ENCODE measurements at places on chromosomes 2 and 18.

DNA sequence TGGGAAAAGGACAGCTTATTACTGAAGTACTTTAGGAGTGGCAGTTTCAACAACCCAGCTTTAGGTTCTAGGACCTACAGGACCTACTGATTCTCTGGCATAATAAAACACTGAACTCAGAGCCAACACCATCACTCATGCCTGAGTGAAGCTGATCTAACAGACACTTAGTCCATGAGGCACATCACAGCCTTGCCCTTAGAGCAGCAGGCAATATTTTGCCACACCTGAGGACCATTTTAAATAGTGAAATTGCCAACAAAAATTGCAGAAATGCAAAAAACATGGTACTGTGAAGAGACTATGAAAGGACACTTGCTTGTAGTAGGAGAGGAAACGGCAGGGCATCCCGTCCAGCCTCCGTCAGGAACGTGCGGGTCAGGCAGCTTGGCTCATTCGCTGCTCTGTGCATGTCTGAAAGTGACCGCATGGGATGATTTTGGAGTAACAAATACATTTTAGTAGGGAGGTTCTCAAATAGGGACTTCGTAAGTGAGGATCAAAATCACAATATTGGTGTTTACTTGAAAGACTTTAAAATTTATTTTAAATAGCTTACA, 18.1 kb downstream of the CNOT11 start:
- DNase-seq, result no peak

- no peak for DNase-seq
These were observed 109.1 kb downstream of the RTP5 start for GRCh38 chr2:241978670-241979069.

DNA sequence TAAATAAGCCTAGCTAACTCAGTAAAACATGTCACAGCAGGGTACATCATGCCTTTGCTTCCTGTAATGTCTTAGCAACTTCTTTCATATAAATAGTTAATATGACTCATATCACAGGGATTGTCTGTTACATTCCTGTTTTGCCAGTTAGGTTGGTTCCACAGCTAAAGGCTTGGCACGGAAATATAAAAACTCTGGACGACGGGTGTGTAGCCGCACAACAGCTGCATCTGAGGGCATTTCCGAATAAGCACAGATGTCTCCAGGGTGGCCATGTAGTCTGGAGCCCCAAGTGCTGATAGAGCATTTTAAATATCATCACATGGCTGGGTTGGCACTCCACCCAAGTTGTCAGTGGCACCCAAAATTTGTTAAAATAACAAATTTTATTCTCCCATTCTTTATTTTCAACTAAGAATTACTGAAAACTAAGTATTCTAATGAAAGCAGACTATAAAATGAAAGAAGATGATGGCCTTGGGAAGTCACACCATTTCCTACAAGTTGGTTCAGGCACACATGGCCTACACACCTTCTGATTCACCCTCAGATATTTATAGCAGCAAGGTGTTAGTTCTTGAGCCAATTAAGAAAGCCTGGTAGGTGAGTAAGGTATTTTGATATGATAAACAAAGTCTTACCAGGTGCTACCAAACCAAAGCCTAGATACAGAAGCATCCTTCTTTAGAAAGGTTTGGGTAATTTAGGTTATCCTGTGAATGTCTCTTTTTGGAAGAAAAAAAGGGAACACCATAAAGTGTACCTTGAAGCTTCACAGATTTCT, 61.8 kb upstream of the STK17B start:
- no peak for DNase-seq

DNA sequence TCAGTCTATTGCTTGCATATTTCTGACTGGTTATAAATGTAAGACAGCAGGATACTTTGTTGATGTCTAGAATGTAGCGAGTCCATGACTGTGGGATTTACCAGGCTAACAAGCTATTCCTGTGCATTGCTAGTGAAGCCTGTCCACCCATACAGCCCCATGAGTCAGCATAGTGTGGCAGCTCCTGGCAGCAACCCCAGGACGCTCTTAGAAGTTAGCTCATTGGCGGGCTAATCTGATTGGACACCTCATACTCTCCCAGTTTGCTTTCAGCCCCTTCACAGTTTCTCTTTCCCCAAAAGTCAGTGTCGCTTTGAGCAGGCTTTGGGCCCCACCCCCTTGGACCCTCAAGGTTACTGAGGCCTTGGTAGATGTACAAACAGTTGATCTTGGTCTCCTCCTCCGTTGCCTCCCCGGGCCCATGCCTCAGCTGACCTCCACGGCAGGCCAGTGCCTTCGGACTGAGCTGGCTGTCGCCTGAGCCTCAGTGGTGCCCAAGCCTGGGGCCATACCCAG, 48.0 kb downstream of the COA5 start:
- DNase-seq, result no peak

- no peak for DNase-seq
These were observed 3.5 kb downstream of the CRIM1 start for GRCh38 chr2:36359067-36359466.

DNA sequence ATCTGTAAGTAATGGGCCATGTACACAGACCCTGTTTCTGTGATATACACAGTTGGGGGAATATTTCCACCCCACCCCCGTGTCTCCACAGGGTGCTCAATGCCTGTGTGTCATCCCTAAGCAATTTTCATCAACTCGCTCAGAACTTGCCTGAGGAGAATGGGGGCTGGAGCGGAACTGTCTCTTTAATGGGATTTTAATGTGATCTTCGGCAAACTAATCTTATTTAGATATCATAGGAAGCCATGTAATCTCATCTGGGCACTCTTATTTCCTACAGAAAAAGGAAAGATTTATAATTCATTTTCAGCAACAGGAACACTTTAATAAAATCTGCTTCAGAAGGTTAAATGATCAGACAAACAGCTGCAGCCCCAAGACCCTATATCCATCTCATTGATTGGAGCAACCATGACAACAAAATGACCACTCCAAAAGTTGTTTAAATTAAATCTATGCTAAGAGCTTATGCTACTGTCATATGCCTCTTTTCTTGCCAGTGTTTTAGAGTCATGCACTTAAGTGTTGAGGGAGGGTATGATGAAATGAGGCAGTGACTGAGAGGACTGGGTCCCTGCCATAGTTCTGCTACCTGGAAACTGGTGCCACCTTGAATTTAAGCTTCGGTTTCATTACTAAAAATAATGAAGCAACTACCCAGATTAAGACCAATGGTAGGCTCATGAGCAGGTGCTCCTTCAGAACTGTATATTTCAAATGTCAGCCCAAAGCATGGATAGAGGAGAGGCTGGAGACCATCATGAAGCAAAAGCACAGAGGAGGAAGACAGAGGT, 183.1 kb upstream of the DDX18 start:
- no peak for DNase-seq

DNA sequence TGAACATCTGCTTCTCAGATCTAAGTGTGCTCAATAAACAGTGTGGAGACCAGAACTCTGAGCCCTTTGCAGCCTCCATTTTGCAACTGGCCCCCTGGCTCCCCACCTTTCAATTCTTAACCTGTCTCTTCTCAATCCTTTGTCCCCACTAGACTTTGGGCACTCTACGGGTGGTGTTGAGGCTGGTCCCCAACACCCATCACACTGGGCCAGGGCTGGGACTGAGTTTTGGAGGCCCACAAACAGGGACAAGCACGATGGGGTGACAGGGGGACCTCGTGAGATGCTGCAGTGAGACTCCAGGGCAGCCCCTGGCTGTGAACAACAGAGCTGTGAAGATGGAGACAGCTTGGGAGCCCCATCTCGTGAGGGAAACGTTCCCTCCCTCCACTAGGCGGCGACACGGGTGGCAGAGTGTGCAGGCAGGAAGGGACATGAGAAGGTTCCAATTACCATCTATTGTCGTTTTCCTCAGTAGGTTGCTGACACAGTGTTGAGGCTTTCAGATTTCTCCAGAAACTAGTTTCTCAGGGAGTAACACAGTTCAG, 1.2 kb downstream of the ANKMY1 start:
- no peak for DNase-seq

GRCh38 chr2:164871404-164871803, 29.8 kb upstream of the COBLL1 start:
- DNase-seq, result no peak

- DNase-seq, result no peak
These were observed 87.9 kb downstream of the ZNF804A start for GRCh38 chr2:184685999-184686841.

GRCh38 chr18:40380686-40381439, 1574.2 kb upstream of the PIK3C3 start:
- DNase-seq, result no peak

- DNase-seq, result no peak
These were observed 16.0 kb upstream of the MARCO start for GRCh38 chr2:118925981-118926380.

GRCh38 chr2:136327162-136327852, 209.4 kb upstream of the CXCR4 start:
- DNase-seq, result no peak

DNA sequence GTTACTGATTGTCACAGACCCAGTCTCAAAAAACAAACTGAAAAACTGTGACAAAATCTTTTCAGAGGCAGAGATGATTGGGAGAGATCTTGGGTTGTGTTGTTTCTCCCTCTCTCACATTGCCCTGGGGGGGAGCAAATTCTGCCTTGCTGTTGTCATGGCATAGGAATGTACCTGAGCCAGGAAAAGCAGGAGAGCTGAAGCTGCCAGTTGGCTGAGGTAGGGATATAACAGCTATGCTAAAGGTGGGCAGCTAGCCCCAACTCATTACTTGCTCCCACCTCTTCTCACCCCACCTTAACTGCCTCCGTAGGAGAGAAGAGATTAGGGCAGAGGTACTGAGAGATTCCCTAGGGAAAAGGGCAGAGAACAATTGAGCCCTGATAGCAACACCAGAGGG, 299.3 kb downstream of the OSR1 start:
- no peak for DNase-seq

DNA sequence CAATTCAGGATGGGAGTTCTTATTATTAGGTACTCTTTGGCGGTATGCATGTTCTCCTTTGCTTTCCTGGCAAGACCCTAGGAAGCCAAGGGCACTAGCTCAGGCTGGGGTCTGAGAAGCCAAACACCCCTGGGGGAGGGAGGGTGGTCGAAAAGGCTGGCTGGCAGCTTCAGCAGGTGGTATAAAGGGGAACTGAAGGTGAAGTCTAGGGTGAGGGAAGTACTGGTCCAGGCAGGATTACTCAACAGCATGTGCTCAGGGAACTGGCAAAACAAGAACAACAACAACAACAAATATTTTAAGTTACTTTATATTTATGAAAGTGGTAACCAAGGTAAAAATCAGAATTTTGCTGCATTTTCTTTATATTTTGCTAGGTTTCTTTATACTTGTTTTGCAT, 40.7 kb upstream of the PCBP1 start:
- no peak for DNase-seq

DNA sequence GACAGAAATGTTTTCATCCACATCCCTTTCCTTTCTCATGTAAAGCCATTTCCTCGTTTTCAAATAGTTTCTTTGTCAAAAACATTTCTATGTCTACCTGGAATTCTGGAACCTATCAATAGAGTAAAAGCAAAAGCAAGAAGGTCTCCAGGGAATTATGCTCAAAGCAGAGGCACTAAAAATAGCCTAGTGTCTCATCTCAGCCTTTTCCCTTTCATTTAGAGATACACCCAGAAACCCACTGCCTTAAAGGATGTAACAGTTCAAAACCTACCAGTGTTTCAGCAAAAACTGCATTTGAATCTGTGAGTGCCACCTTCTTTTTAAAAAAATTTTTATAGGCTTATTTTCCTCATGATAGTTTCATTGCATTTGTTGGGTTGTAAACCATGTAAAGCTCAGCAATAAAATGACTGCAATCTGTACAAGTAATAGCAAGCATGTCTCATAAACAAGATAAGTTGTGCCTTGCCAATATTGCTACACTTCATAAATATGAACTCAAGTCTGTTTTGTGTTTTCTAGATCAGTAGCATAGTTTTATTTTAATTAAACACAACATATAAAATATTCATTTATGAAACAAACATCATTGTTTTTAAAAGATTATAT, 927.3 kb upstream of the ACVR2A start:
- no peak for DNase-seq
